A172 (cell line): ENCODE measurements at places on chromosomes 7 and 10. TPM values are rescaled to one million over a fixed set of nuclear protein-coding genes. Genes with fewer than 3 reads are reported as not detected.

DNA sequence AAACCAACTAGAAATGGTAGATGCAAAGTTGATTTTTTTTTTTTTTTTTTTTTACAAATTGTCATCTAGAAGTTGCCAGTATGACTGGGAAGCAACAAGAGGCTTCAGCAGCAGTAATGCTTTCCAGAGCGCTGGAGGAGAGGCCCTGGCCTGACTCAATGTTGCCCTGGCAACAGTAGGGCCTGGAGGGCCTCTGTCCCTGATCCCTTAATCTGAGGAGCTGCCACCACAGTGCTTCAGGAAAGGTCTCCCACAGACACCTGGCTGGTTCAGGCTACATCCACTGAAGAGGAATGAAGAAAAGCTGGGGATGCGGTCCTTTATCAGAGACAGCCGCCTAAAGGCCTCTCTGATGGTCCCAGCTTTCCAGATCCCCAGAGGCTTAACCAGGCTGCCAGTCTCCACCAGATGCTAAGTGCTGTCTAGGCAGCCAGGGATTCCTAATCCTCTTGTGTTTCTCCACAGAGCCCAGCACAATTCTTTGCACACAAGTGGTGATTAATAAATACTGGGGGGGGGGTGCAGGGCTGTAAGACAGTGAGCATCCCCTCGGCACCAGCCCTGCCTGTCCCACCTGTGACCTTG is 33.7 kb downstream of the ZNF777 start:
- DNase-seq, result no peak

Gene RAMP3
- 0.10 TPM in 1 of 2 replicates, not detected in the other for total RNA-seq

DNA sequence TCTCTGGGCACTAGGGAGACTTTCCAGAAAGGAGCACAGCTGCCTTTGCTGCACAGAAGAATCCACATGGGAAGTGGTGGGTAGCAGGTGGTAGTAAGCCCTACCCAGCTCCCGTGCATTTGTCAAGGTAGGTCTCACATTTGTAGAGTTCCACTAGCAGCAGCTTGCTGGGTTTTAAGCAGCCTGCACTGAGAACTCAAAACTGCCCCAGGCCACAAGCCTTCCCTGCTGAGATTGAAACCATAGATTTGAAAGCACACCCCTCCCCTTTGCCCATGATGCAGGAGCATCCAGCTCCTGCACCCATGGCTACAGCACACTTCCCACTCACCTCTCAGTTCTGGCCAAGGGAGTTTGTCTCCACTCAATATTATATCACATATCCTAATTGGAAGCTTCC is 604.5 kb upstream of the STEAP1 start:
- no peak for DNase-seq

DNA sequence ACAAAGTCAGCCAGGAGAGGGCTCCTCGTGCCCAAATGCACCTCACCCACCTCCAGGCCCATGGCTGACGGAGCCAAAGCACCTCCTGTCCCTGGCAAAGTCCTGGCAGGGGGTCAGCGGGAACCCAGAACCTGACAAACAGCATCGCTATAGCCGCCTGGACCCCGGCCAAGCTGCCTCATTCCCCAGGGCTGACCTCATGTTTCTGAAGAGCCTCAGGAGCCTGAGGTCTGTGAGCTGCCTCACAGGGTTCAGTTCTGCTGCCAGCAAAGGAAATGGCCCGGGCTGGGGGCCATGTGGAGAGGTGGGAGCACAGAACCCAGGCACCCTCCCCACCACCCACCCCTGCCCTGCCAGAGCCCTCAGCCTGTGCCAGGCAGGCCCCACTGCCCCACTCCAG is 4.2 kb upstream of the NANOS1 start:
- peak; percentile 85 for DNase-seq

Gene GRID1
- total RNA-seq, result 4.9 and 5.2 TPM in 2 replicates

GRCh38 chr7:83633516-83633915 is 15.4 kb downstream of the SEMA3E start:
- DNase-seq, result no peak

Gene HOXA1
- total RNA-seq, result 0.34 TPM in 1 of 2 replicates, not detected in the other

- no peak for DNase-seq
Measured at GRCh38 chr10:43353495-43354329, 17.7 kb upstream of the FXYD4 start.

Gene APBB1IP
- total RNA-seq, result not detected in 2 replicates

Gene LRRD1
- total RNA-seq, result not detected in 2 replicates

Gene GPR158
- total RNA-seq, result 7.1 and 7.3 TPM in 2 replicates

DNA sequence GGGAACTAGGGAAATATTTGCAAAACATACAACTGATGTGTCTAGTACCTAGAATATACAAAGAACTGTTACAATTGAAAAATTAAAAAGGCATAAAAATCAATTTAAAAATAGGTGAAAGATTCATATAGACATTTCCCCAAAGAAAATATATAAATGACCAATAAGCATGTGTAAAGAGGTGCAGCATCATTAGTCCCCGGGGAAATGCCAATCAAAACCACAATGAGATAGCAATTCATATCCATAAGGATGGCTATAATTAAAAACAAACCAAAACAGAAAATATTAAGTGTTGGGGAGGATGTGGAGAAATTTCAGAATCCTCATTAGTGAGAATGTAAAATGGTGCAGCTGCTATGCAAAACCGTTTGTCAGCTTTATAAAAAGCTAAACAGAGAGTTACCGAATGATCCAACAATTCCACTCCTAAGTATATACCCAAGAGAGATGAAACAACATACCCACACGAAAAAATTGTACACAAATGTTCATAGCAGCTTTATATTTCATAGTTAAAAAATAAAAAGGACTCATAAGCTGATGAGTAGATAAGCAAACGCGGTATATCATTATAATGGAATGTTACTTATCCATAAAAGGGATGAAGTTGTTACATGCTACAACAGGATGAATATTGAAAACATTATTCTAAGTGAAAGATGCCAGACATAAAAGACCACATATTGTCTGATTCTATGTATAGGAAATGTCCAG is 210.1 kb upstream of the INHBA start:
- DNase-seq, result no peak

DNA sequence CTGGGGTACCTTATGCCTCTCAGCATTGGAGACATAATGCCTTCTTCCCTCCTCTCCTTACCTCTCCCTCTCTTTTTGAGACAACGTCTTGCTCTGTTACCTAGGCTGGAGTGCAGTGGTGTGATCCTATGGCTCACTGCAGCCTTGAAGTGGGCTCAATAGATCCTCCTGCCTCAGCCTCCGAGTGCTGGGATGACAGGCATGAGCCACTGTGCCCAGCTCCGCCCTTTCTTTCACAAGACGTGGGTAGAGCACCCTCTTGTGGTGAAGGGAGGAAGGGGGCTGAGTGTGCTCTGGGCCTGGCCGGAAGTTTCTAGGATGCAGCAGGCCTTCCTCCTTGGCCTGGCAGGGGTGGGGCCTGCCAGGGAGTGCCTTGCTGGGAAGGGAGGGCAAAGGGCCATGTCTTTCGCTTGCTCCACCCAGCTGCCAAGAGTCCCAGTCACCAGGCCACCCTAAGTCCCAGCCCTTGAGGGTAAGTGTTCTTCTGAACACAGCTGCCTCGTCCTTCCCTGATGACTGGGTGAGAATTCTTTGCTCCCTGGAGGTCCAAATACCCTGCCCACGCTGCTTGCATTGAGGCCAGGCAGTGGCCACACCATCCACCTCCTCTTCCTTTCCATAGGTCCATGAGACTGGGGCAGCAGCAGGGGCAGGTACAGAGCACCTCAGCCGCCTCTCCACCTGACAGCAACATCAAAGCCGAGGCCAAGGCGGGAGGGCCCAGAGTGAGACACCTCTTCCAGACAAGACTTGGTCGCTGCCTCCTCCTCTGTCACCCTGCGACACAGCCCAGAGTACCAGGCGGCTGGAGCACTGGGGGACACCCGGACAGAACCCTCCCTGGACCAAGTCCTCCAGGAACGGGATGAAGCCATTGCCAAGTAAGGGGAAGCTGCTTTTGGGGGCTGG is 3.7 kb downstream of the ABHD11 start:
- DNase-seq, result peak; percentile 99

DNA sequence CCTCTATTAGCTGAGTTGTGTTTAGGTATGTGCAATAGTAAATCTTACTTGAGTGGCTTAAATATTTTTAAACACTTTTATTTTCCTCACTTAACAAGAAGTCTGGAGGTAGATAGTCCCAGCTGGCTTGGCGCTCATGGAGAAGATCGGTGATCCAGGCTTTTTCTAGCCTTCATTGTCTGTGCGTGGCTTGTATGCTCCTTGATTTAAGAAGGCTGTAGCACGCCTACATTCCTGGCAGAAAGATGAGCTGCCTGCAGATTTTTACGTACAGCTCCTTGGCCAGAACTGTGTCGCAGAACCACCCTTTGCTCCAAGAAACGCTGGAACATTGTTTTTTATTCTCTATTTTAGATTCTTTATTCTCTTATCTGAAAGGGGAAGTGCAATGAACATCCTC is 284.1 kb downstream of the KIF20B start:
- DNase-seq, result no peak

DNA sequence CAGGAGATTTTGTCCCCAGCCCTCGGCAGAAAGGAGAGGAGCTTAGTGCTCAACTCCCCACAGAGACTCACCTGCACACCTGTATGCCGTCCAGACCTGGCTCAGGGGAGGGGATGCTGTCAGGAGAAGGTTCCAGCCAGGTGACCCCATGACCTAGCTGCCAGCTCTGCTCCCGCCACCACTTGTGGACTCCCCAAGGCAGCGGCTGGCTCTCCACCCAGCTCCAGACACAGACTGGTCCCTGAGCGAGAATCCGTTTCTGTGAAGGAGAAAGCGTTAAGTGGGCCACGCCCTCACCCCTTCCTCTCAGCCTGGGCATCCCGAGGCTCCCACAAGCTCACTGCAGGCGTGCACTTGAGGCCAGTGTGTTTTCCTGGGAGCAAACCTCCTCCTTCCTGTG is 76.4 kb downstream of the RGS10 start:
- no peak for DNase-seq

GRCh38 chr10:133166828-133167692 is 7.0 kb downstream of the KNDC1 start:
- DNase-seq, result no peak

DNA sequence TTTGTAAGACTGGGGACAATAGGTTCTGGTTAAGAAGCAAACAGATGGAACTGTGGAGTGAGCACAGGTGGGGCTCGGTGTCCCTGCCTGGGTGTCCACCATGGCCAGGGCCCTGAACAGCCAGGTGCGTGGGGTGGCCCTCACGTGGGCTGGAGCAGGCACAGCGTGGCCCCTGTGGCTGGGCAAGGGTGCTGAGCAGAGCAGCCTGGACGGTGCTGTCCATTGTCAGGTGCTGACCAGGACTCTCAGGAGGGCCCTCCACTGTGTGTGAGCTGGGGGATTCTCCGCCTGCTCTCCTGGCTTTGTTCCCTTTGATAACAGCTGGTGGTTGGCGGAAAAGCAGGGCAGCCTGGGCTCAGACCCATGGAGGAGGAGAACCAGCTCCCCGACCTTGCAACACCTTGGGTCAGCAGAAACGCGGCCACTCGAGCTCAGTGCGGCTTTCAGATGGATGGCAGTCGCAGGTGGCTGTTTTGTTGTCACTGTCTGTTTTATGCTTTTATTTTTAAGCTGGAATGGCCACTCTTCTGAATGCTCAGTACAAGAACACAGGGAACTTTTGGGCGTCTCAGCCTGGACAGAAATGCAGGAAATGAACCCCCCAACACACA is 273.9 kb upstream of the ADARB2 start:
- DNase-seq, result no peak

Gene CEP55
- total RNA-seq, result 193 and 250 TPM in 2 replicates
